ENCODE measurements at places on chromosomes 1 and 21.

DNA sequence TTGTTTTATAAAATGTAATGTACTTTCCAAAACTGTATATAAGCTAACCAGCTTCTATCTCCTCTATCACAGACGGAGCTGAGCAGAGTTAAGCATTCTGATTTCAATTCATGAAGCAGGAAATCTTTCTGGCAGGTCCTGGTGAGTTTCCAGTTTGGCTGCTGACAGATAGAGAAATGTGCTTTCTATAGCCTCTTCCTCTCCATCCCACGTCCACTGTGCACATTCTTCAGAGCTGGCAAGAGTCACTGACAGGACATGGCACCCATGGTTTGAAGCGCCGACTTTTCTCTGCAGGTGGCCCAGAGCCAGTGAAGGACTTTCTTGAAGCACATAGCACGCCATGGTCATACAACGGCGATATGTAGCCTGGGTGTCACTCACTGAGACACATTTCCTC is 52.3 kb upstream of the POU2F1 start:
- no peak for DNase-seq

DNA sequence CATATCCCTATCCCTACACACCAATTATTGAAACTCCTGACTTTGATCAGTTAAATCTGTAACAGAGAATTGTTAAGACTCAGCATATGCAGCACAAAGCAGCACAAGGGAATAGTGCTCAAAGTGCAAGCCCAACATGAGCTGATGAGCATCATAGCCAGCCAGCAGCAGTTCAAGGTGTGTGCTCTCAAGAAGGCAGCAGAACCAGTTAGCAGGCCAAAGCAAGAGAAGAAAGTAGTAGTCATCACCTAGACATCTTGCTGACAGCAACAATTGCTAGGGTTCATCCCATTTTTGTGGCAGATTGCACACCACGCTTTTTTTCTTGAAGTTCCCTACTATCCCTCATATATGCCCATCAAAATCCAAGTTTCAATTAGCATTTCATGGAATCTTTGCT is 478.3 kb downstream of the COL11A1 start:
- no peak for DNase-seq

DNA sequence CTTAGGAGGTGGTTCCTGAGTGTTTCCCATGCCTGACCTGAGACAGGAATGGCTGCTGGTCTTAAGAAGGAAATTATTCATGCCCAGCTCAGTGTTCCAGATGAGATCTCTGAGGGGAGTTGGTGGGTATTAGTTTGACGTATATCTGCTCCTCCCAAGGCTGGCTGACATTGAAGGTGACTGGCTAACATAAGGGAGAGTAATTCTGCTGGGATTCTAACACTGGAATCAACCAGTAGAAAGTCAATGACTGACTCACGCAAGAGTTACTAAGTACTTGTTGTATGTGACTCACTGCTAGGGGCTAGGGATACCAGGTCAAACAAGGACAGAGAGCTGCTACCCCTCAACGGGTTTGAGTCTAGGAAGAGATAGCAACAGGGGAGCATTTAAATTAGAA is 177.3 kb downstream of the CACNA1E start:
- DNase-seq = no peak

- DNase-seq = no peak
Measured at GRCh38 chr1:66527686-66528085, 6.3 kb upstream of the SGIP1 start.

GRCh38 chr1:244089561-244089960 is 38.5 kb downstream of the ZBTB18 start:
- no peak for DNase-seq

- DNase-seq = no peak
Measured at GRCh38 chr1:227429447-227430359, 111.4 kb upstream of the CDC42BPA start.

DNA sequence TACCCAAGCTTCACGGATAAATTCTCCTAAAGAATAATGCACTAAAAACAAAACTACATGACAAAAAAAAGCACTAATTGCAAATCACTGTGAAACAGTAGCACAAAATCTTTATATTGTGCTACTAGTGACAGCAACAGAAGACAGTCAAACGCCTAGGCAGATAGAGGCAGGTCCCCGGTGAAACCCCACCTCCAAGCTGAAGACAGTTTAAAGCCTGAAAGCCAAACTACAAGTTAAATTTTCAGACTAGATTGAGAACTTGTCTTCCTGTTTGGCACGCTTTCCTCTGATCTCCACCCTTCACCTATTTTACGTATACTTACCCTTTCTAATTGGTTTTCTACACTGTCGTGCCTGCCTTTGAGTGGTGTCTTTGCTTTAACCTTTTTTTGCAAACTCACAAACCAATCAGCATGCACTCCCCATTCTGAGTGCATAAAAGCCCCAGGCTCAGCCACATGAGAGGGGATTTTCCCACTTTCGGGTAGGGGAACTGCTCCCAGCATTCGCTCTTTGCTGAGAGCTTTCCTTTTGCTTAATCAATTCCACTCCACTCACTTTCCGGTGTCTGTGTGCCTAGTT is 3.6 kb upstream of the BACH1 start:
- DNase-seq = no peak

GRCh38 chr21:25307489-25307888 is 299.8 kb downstream of the MRPL39 start:
- DNase-seq = no peak

- DNase-seq = no peak
Measured at GRCh38 chr1:24147194-24147593, 4.3 kb upstream of the IL22RA1 start.

DNA sequence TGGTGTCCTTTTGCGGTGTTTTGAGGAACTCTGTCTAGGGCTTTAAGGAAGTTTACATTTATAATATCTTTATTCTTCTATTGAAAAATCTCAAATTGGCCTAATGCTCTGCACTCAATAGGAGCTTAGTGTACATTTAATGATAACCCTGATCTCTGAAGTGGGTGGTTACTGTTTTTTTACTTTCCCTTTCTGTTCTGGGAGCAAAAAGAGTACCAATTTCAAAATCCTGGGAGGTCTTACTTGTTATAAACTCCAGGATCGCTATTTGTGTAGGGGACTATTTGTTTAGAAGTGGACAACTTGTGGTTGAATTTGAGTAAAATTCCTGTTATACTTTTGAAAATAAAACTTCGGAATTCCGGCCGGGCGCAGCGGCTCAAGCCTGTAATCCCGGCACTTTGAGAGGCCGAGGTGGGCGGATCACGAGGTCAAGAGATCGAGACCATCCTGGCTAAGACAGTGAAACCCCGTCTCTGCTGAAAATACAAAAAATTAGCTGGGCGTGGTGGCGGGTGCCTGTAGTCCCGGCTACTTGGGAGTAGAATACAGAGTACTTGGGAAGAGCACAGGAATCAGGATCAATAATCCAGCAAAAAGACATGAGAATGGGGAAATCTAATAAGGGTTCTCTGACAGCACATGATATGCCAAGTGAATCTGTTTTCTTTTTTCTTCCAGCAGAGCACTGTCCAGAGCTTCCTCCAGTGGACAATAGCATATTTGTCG is 1.1 kb downstream of the C4BPB start:
- no peak for DNase-seq

GRCh38 chr1:244460197-244460596 is 876 bp upstream of the CATSPERE start:
- DNase-seq = no peak

- no peak for DNase-seq
Measured at GRCh38 chr21:39120876-39121599, 62.2 kb downstream of the PSMG1 start.

DNA sequence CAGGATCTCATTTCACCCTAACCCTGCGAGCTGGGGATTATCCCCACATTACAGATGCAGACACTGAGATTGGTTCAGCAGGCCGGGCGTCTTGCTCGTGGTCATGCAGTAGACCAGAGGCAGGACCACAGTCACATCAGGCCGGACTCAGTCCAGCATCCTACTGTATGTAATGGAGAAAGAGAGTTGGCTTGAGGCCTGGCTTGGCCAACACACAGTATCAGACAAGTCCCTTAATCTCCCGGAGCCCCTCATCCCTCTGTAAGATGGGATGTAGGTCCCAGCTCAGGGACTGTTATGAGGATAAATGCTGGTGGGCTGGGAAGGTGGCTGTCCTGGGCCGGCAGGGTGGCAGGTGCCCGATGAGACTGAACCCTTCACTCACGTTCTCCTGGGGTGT is 66.1 kb upstream of the ACTL8 start:
- DNase-seq = no peak

DNA sequence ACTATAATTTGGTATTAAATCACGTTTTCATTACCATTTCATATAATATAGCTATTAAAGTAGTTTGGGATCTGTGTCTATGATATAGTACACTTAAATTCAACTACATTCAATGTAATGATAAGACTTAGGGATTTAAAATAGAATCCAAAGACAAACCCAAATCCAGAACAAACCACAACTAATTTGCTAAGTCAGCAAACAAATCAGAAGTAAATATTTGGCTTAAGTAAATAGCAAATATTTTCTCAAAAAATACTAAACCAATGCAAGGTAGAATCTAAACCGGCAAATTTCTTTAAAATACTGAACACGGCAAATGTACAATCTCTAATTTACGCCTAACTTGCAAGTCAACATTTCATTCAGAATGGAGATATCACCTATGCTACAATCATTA is 16.8 kb downstream of the YY1AP1 start:
- DNase-seq = no peak

DNA sequence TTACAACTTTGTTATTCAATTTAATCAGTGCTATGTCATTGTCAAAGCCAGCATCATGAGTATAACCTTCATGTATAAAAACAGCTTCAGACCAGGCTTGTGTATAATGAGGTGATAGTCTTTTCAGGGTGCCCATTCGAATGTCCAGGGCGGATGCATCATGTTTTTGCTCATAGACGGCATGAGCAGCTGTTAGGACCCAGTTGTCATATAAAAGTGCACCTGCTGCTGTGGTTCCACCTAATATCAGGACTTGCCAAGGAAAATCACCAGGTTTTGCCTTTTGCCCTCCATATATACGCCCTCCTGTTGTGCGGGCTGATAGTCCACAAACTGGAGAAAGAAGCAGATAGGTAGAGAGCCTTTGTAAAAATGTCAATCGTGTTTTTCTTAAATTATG is 14.9 kb downstream of the TARDBP start:
- no peak for DNase-seq

DNA sequence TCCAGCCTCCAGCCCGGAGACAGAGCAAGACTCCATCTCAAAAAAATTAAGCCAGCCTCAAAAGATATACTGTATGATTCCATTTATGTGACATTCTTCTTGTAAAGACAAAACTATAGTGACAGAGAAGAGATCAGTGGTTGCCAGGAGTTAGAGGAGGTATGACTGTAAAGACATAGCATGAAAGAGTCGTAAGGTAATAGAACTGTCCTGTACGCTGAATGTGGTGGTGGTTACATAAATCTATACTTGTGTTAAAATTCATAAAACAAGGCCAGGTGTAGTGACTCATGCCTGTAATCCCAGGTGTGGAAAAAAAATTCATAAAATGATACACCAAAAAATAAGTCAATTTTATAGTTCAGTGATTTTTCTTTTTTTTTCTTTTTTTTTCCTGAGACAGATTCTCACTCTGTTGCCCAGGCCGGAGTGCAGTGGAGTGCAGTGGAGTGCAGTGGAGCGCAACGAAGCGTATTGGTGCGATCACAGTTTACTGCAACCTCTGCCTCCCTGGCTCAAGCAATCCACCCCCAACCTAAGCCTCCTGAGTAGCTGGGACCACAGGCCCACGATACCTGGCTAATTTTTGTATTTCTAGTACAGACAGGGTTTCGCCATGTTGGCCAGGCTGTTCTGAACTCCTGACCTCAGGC is 84.9 kb upstream of the CXADR start:
- DNase-seq = no peak

GRCh38 chr1:215957663-215958062 is 390.6 kb downstream of the KCTD3 start:
- no peak for DNase-seq

DNA sequence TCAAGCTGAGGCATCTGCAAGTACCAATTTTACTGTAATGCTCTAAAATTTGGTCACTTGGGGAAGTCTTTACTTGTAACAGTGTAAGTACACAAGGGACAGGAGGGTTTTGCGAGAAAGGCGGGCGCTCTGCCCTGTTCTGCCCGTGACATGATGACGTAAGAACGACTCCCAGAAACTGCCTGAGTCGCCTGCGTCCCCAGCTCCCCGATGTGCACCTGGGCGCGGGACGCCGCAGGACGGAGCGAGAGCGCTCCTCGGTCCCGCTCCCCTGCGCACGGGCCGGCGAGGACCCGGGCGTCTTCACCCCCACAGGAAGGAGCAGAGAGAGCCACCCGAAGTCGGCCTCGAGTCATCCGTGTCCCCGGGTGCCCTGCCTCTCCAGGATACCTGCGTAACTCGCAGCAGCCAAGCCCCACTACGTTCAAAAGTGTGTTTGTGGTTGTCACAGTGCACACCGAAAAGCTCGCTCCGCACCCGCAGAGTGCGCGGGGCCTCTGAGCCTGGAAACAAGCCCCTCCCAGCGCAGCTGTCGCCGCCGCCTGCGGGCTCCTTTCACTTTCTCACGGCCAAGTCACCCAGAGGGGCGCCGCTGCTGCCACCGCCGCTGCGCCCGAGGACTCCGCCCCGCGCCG is 3.3 kb upstream of the ZBTB18 start:
- no peak for DNase-seq

- no peak for DNase-seq
Measured at GRCh38 chr1:167520711-167521206, 2.4 kb upstream of the CD247 start.

DNA sequence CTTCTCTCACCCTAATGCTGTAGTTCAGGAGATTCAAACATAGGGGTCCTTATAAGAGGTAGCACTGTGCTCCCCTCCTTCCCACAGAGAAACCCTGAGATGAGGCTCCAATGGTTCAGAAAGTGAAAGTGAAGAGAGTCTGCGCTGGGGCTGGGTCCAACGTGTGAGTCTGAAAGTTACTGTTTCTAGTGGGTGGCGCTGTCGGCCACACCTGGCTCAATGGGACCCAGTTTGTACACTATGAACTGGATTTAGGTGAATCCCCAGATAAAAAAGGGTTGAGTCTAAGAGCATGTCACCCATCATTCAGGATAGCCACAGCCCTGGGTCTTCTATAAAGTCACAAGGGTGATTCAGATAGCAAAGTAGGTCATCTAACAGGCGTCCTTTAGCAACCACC is 2.8 kb downstream of the SMCP start:
- DNase-seq = no peak

DNA sequence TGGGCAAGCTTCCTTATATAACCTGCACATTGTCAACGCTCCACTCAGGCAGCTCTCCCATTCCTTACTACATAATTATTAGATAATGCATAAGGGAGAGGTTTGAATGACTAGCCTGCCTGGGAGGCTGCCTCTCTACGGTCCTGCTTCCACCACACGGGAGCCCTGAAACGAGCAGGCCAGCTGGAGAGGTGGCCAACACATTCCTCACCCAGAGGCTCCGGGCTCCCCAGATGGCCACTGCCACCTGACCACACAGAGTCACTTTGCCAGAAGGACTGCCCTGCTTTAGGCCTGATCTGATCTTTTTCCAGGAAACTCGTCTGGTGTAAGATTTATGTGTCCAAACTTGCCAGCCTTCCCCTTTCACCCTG is 27.9 kb downstream of the HIVEP3 start:
- no peak for DNase-seq

- DNase-seq = no peak
Measured at GRCh38 chr1:116257341-116257767, 115.7 kb upstream of the ATP1A1 start.

- DNase-seq = no peak
Measured at GRCh38 chr1:87108814-87109411, 194.5 kb downstream of the HS2ST1 start.

- DNase-seq = no peak
Measured at GRCh38 chr1:175742790-175743459, 470 bp downstream of the TNR start.

GRCh38 chr1:24364975-24365678 is 46.0 kb downstream of the GRHL3 start:
- DNase-seq = peak; percentile 55

GRCh38 chr1:223700942-223701637 is 11.2 kb upstream of the CAPN2 start:
- DNase-seq = no peak

Measured in GM12892 (cell line).